Left hindlimb (tissue), 1 donor: ENCODE measurements at places on chromosomes 6 and 20.

DNA sequence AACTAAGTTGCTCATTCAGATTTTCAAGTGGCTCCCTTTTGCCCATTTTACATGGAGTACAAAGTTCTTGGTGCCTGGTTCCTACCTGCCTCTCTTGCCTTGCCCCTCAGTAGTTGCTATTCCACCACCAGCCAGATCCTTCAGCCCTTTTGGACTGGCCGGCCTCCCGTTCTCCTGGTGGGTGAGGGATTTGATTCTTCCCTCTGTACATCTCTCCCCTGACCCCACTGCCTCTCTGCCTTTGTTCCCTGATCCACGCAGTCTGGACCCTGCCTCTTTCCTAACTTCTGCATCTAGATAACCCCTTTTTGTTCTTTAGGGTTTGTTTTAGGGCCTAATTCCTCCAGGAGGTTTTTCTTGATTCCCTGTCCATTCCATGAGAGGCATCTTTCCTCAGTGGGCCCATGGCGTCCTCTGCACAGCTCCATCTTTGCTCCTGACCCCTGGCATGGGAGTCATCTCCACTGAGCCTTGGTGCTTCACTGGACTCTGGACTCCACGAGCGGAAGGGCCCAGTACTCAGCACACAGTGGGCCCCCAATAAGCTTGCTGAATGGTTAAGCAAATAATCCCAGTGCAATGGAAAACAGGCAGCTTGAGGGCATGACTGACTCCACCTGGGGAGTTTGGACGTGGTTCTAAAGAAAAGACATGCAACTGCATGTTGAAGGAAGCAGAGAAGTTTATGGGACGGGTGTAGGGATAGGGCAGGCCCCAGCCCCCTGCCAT, 309.3 kb upstream of the SUPT3H start:
- no peak for DNase-seq

- no peak for DNase-seq
Measured at GRCh38 chr20:51854921-51855320, 52.6 kb upstream of the SALL4 start.

GRCh38 chr20:24676978-24677370, 207.5 kb downstream of the SYNDIG1 start:
- no peak for DNase-seq

- DNase-seq, result peak; percentile 44
Measured at GRCh38 chr20:58649288-58650180, 1.5 kb upstream of the STX16 start.

DNA sequence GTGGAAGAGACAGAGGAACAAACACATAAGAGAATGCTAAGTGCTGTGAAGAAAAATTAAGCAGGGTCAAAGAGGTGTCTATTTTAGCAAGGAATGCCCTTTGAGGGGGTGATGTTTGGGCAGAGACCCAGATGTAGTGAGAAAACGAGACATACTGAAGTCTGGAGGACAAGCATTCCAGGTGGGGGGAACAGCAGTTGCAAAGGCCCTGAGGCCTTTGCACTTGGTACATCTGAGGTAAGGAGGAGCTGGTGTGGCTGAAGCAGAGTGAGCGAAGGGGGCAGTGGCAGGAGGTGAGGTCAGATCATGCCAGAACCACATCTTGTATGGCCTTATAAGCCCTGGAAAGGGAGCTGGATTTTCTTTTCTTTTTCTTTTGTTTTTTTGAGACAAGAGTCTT, 6.2 kb upstream of the GDF5 start:
- DNase-seq, result no peak

DNA sequence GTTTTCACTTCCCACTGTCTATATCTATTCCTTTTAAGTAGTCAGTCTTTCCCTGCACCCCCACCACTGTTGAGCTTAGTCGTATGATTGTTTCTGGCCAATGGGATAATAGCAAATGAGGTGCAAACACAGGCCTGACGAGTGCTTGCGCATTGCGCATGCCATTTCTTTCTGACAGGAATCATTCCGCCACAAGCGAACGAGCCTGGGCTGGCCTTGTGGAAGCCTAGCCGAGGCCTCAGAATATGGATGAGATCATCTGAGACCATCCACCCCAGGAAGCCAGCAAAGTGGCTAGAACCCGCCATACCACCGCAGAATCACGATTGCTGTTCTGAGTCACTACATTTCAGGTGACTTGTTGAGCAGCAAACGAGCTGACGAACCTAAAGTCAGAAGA, 52.2 kb upstream of the PRL start:
- no peak for DNase-seq

- no peak for DNase-seq
Measured at GRCh38 chr6:132811276-132811675, 3.1 kb upstream of the RPS12 start.

DNA sequence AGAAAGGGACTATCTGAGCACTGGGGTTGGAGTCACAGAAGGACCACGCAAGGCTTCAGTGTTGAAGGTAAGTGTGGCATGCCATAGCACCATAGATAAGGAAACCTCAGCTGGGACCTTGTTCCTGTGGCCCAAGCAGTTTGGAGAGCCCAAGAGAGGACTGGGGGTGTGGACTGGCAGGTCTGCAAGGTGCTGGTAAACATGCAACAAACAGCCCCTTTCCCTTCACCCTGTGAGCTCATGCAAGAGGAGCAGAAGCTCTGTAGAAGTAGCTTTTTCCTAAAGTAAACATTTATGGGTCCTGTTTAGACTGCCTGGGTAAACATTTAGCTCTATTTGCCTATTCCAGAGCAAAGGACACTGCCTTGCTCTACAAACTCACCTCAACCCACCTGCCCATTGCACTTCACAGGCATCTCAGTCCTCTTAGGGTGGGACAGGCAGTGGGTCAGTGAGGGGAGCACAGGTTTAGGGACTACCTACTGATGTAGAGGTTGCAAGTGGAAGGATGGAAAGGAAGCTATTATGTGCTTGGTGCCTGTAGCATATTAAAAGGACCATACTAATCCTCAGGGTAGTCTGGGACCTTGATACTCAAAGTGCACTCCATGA, 12.0 kb downstream of the ZSCAN31 start:
- no peak for DNase-seq
